HEK293T (cell line): ENCODE measurements at places on chromosomes 1 and 21.

GRCh38 chr1:151221616-151222015, 23.3 kb downstream of the PIP5K1A start:
- no peak for DNase-seq

DNA sequence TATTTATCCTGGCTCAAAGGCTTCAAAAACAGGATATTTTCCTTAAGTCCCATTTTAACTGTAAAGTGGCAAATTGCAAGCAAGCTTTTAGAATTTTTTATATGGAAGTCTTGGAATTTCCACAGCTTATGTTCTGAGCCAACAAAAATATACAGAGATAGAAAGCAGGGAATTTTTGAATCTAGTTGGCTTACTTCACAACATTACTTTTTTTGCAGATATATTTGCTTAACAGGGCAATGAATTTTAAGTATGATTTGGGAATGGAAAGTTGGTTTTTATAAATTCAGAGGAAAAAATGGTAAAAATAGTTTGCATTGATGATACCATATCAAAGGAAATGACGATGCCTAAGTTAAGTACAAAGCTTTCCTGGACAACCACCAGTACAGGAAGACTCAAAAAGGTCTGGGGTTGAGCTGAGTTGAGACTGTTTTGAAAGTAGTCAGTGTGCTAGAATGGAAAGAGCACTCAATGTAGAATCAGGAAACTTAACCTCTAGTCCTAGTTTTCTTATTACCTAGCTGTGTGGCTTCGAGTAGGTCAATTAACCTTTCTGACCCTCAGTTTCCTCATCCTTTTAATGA, 11.0 kb upstream of the VCAM1 start:
- DNase-seq, result no peak

GRCh38 chr1:111720274-111720976, 18.8 kb downstream of the INKA2 start:
- DNase-seq, result no peak

- no peak for DNase-seq
These were observed 36.6 kb downstream of the POFUT2 start for GRCh38 chr21:45250914-45251634.

DNA sequence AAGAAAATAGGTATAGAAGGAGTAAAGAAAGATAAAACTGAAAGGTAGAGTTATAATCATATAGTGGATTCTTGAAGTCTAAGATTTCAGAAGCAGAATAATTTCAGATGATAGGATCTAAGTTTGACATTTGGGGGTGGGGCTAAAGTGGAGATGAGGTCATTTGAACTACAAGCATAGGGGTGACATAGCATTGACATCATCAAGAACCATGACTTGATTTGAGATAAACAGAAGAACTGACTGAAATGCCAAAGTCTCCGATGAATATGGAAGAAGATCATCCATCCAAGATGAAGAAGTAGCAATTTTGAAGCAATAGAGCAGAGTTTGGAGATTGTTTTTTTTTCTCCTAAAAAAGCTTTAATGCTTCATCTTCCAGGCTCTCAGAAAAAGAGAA, 122.3 kb downstream of the MACF1 start:
- DNase-seq, result no peak

- no peak for DNase-seq
These were observed 31.9 kb upstream of the SGIP1 start for GRCh38 chr1:66502086-66502485.

DNA sequence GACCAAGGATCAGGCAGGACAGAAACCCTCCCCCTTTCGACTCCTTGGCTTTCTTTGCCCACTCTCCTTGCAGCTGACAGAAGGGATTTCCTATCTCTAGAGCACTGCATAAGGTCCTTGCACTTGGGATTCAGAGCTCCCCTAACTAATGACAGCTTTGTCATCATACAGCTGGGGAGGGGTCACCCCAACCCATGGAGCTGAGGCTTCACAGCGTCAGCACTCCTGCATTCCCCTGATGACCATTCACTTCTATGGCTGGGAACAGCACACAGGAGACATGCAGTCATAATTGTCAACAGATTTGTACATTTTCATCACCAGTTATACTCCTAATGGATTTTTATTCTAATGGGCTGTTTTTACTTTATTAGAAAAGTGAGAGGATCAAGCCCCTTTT, 161.7 kb upstream of the C1orf87 start:
- DNase-seq, result no peak

GRCh38 chr21:41752231-41752681, 14.6 kb downstream of the RIPK4 start:
- DNase-seq, result no peak

DNA sequence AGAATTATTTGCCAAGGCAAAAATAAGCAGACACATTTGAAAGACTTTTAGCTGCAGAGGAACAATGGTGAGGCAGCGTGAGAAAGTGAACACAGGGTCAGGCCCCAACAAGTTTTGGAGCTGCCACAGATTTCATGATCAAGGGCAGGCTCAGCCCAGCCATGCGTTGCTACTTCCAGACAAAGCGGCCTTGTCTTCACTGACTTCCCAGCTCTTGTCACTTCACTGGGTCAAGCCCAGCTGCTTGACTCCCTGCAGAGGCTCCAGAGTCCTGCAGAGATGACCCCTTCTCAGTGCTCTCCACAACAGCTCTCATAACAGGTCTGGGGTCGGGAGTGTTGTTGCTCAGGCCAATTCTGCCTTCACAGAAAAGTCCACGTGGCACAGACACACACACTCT, 35.8 kb downstream of the HHAT start:
- no peak for DNase-seq

DNA sequence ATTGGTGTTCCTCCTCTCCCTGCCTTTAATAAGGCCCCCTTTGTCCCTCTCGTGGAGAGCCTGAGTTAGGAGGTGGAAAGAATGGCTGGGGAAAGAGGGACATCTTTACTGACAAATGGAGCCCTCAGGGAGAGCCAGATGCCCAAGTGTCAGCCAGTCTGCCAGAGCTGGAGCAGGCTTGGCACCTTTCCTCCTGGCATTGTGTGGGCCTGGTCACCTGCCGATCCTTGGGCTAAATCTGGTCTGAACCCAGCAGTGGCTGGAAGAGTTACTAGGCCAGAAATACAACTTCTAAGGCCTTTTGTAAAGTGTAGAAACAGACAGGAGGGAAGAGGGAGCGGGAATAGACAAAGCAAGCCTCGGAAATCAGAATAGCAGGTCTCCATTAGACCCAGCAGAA, 24.9 kb downstream of the VANGL1 start:
- no peak for DNase-seq

- DNase-seq, result no peak
These were observed 2.6 kb downstream of the NDC1 start for GRCh38 chr1:53835491-53835890.

DNA sequence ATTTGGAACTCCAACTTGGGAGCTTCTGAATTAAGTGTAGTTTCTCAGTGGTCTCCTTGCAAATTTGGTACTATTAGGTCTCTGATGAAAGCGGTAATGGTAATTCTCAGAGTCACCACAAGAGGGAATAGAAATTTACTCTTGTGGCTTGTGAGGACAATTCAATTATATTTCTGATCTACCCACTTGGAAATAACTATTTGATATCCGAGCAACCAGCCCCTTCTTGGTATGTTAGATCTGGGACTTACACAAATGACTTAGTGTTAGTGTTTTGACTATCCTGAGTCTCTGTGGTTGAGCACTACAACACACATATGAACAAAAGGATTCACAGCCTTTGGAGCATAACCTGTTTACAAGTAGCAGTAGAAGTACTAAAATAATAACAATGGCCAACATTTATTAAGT, 68.1 kb downstream of the RPS6KA1 start:
- peak; percentile 47 for DNase-seq

DNA sequence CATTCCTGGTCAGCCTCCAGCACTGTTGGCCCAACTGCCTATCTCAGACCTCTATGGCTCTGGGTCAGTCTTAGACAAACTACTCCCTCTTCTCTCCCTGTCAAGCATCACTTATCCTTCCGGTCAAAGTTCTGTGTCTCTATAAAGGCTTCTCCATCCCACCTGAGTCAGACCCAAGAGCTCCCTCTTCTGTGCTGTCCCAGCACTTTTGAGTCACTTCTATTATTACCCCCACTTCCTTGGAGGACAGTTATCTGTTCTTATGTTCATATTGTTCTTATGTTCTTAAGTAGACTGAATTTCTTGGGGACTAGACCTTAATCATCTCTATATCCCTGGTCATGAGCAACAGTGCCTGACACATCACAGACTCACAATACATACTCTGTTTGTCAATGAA, 29.2 kb upstream of the IL10 start:
- DNase-seq, result no peak

- DNase-seq, result peak; percentile 80
These were observed at the start of gene ARHGEF2 for GRCh38 chr1:155978325-155978972. Gene ARHGEF2 (minus strand): TSS chr1:155978547. CDS start chr1:155978427, 120 bp downstream.

GRCh38 chr1:39973503-39974135, 18.7 kb downstream of the MFSD2A start:
- peak; percentile 83 for DNase-seq

DNA sequence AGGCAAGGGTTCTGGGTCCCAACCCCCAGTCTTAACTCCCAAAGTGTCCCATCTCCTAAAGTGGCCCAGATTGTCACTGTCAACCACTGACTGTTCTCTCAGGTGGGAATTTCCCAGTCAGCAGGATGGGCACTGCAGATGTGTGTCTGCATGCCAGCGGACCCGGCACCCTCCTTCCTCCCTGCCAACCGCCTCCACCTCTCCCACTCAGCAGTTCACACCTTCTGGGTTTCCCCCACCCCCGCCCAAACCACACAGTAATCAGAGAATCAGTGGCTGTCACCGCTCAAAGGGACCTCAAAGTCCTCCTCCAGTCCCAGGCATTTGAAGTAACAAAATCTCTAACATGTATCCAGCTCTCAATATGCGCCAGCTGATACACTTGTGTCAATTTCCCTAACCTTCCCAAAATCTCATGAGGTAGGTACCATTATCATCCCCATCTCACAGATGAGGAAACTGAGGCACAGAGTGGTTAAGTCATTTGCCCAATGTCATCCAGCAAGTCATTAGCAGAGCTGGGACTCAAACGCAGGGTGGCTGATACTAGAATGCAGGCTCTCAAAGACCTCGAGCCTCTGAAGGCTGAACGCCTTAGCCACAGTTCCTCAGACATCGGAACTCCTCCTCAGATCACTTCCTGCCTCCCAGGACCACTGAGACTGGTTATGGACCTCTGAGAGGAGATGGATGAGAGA, 4.8 kb downstream of the RUNX3 start:
- no peak for DNase-seq

- no peak for DNase-seq
These were observed 2.0 kb downstream of the GJA4 start for GRCh38 chr1:34794790-34795180.
